ENCODE measurements at places on chromosomes 11 and 22.

DNA sequence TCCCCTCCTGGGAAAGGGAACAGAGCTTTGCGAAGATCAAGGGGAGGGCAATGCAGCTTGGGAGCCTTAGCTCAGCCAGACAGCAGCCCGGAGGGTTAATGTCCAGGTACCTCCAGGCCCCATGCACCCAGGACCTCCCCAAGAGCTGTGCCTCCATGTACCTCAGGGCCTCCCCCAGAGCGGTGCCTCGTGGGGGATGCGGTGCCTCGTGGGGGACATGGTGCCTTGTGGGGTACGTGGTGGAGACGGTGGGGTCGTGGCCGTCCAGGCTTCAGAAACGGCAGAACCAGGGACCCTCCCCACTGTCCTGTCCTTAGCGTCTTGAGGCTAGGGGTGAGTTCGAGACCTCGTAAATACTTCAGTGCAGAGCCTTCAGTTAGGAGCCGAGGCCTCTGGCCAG is 33.2 kb downstream of the BRSK2 start:
- no peak for DNase-seq

- DNase-seq = no peak
Measured at GRCh38 chr11:6530848-6531247, 33.8 kb downstream of the DNHD1 start.

- no peak for DNase-seq
Measured at GRCh38 chr11:125470355-125470754, 25.7 kb downstream of the FEZ1 start.

DNA sequence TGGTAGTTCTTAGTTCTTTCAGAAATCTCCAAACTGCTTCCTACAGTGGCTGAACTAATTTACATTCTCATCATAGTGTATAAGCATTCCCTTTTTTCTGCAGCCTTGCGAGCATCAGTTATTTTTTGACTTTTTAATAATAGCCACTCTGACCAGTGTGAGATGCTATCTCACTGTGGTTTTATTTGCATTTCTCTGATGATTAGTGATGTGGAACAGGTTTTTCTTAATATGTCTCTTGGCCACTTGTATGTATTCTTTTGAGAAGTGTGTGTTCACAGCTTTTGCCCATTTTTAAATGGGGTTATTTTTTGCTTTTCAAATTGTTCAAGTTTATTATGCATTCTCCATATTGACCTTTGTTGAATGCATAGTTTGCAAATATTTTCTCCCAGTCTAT is 459.3 kb downstream of the NTM start:
- no peak for DNase-seq

GRCh38 chr11:92253945-92254344 is 29.3 kb downstream of the FAT3 start:
- no peak for DNase-seq

GRCh38 chr11:128515086-128515485 is 72.3 kb downstream of the ETS1 start:
- DNase-seq = no peak

DNA sequence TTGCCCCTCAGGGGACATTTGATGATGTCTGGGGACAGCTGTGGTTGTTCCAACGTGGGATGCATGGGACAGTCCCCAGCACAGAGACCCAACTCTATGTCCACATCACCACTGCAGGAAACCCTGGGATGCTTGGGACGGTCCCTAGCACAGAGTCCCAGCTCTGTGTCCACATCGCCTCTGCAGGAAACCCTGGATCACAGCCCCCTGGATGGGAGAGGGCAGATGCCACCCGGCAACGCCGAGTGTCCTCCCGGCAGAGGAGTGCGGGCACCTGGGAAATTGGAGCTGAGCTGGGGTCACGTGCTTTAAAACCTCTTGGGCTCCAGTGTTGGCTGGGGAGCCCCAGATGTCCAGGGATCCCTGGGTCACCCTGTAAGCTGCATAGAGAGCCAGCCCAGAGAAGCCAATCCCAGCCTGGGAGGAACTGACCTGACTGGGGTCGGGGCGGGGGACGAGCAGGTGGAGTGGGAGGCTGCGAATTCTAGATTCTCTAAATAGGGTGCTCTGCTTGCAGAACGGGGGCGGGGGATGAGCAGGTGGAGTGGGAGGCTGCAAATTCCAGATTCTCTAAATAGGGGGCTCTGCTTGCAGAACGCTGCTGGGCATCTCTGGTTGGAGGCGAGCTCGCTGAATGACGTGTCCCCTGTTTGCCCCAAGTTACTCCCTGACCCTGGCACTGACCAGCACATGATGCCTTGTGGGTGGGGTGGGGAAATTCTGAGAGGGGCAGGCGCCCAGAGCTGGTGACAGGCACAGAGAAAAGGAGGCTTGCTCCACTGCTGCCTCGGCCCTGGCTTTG is 1197.8 kb downstream of the BRD1 start:
- no peak for DNase-seq

Data from activated CD8-positive, alpha-beta T cell treated with anti-CD3 and anti-CD28 coated beads for 36 hours (primary cell).